ENCODE measurements at places on chromosomes 3 and 15.

- DNase-seq: no peak
These were observed 246.6 kb downstream of the IL20RB start for GRCh38 chr3:137204409-137204808.

GRCh38 chr3:152719264-152719663 is 115.7 kb upstream of the P2RY1 start:
- DNase-seq: no peak

- DNase-seq: no peak
These were observed 268.6 kb upstream of the NR2E3 start for GRCh38 chr15:71541746-71542145.

DNA sequence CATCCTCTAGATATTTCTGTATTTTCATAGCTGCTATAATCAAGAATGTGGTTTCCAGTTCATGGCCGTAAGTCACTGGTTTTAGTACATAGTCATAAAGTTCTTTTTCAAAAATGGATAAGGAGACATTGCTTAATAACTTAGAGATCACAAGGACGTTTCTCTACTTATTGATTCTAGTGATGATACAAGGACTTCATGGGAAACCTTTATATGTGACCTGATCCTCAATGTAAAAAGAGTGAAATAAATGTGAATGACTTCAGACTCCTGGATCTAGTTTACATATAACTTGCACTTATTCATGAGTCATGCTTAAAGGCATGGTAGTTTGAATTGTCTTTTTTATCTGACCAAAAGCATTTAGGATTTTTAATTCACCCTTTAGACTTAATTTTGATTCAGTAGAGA is 35.2 kb downstream of the TSC22D2 start:
- DNase-seq: no peak

DNA sequence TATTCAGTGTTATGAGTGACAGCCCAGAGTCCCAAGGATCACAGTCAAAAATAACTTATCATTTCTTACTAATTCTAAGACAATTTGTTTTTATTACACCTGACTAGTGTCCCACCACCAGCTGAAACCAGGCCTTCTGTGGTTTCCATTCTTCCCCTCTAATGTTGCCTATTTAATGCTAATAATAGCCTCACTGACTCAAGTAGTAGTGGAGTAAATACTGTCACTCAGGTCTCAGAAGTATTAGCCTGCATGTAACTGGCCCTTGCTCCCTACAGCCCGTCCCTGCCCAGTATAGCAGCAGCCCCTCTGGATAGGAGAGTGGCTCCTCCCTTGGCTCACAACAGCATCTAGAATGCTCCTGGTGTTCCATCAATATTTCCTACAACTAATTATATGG is 665.5 kb downstream of the NTRK3 start:
- DNase-seq: no peak

DNA sequence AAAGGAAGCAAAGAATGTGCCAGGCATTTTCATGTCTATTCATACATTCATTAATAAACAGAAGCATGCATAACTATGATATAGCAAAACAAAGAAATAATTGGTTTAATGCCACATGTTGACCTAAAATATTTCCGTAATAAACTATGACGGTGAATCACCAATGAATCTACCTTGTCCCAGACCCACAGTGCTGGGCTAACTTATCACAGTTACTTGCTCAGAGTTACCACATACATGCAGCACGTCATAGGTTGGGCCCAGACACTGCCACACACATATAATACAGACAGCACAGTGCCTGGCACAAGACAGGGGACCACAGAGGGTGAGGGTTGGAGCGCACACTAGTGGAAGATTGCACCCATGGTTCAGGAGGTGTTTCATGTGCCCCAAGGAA is 86.9 kb downstream of the ATP1B3 start:
- no peak for DNase-seq

GRCh38 chr3:184008161-184008560 is 9.5 kb downstream of the ABCC5 start:
- no peak for DNase-seq

DNA sequence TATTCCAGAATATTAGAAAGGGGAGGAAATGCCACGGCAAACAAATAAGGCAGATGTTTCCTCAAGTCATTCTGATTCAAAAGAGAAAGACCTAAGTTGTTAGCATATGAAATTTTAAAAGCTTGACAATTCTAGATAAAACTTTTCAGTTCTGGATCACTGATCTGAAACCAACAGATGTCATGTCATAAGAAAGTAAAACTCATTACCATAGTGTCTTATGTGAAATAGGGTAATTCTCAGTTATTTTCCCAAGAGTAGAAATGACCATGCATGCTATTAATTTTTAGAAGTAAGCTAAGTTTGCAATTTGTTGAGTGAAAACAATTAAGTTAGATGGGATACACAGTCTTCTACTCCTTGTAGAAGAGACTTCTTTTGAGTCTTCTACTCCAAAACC is 630.3 kb downstream of the NAALADL2 start:
- no peak for DNase-seq

- DNase-seq: no peak
These were observed 42.5 kb upstream of the KPNA4 start for GRCh38 chr3:160607826-160608225.

DNA sequence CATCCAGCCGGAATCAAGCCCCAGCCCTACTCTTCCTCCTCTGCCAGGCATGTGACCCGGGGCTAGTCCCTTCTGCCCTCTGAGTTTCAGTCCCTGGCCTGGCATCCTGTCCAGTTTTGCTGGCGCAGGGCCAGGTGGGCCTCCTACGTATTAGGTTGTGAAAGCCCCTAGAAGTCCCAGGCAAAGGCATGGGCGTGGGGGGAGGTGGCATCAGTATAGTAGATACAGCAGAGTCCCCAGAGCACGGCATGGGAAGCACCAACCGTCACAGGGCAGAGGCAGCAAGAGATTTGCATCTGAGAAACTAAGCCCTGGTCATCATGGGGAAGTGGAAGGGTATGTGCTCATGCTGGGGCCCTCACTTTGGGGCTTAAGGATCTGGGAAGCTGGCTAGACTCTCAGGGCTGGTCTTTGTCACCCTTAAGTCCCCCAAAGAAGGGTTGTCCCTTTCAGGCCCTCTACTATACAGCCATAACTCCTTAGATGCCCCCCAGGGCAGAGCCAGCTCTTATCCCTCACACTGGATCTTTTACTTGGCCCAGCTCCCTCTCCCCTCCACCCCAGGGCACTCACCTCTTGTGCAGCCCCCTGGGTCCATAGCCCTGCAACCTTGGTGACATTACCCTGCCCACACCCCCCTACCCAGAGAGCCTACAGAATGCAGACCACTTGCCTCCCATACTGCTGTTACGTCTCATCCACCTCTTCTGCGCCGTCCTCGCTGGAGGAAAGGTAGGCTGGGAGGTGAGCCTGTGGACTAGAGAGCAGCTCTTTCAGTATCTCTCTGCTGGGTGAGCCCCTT is 11.3 kb downstream of the NBEAL2 start:
- no peak for DNase-seq

GRCh38 chr15:95106801-95107200 is 875.4 kb downstream of the MCTP2 start:
- no peak for DNase-seq

- DNase-seq: no peak
These were observed 73.1 kb upstream of the GUCA1C start for GRCh38 chr3:109026821-109027220.

- DNase-seq: peak; percentile 29
These were observed 245.0 kb upstream of the TOPAZ1 start for GRCh38 chr3:43996379-43997301.

DNA sequence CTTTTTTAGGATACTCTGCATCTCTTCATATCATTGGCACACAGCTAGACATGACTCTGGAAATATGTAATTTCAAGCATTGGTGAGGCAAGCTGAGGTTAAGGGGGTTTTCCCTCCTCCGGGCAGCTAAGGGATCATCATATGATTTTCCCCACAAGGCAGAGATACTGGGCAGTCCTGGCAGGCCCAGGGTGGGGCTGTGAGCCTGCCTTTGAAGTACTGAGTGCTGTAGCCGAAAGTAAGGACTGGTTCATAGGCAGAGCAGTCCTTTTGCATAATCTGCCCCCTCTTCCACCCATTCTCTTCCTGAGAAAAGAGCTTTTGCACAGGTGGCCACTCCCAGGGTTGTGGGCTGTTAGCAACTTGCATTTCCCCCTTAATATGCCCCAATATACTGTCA is 168.8 kb upstream of the MANF start:
- no peak for DNase-seq

DNA sequence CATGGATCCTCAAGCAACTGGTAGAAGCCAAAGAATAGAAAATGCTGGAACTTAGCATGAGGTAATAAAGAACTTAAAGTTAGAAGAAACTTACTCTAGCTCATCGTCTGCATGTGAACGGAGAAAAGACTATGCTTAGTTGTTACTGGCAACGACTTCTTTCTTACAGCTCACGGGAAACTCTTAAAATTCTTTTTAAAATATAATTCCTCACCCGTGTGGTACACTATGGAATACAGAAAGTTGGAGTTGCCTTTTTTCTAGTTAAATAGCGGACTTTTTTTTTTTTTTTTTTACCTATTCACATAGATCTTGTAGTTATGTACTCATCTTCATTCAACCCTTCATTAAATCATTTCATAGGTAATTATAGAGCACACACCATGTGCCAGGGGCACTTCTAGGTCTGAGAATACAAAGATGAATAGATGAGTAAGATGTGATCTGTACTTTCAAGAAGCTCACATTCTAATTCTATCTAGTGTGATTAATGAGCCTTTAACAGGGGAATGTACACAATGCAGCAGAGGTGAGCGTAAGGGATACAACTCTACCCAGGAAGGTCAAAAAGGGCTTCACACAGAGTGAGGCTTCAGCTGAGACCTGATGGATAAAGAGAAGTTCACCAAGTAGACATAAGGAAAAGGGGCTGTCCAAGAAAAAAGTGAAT is 18.4 kb upstream of the KCNMB2 start:
- no peak for DNase-seq

GRCh38 chr3:15755780-15756179 is 42.0 kb downstream of the ANKRD28 start:
- DNase-seq: no peak

Measured in activated CD4-positive, alpha-beta T cell treated with anti-CD3 and anti-CD28 coated beads, Interleukin-2, amount 50 U/mL, for 48 hours (primary cell).